Effector memory CD8-positive, alpha-beta T cell (primary cell): ENCODE measurements at places on chromosomes 6 and 20.

GRCh38 chr6:56916849-56917551 lies 37.9 kb upstream of the BEND6 start:
- DNase-seq = no peak

DNA sequence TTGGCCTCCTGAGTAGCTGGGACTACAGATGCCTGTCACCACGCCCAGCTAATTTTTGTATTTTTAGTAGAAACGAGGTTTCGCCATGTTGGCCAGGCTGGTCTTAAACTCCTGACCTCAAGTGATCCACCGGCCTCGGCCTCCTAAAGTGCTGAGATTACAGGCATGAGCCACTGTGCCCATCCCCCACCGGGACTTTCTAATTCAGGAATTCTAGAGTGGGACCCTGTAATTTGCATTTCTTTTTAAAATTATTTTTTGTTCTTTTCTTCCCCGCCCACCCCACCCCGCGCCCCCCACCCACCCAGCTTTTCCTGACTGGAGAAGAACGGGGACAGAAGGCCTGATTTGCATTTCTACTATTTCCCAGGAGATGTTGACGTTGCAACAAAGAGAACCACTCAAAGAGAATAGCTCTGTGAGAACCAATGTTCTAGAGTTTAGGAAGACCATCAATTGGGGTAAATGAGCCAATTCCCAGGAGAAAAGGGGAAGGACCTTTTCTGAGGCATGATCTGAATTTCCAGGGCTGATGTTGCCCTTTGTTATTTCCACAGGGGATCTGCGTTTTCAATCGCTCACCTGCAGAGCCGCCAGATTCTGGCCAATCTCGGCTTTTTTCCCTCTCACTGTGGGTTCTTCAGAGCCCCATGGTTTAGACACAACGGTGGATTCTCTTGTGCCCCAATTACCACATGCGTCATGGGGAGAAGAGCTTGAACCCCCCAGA lies 33.2 kb upstream of the TFAP2C start:
- DNase-seq = no peak

DNA sequence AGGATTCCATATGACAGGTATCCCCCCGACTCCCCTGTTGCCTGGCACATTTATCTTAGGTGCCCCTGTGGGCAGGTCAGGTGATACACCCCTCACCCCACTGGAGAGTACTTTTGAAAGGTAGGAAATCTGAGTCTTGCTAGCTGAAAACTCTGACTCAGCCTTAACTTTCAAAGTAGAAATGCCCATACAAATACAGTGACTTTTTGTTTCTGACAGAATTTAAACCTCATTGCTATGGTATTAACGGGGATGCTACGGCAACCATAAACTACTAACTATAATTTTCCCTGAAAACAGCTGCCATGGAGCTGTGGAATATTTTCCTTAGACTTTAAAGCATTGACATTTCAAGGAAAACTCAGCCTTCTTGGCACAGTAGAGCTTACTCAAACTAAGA lies 536.0 kb downstream of the RFPL4B start:
- no peak for DNase-seq

DNA sequence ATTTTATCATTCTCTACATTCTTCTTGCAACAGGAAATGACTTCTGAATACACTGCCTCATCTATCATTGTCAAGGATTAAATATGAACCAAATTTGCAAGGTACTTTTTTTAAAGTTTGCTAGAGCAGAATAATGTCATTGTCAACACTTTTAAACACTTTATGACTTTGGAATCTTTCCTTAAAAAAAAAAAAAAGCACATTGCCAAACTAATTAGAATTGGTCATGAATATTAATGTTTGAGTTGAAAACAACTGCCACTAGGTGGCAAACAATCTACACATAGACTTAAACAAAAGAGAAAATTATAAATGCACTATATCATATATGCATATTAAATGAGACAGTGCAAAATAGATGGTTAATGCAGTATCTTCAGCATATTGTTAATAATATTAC lies 32.5 kb upstream of the TMEM244 start:
- DNase-seq = no peak

DNA sequence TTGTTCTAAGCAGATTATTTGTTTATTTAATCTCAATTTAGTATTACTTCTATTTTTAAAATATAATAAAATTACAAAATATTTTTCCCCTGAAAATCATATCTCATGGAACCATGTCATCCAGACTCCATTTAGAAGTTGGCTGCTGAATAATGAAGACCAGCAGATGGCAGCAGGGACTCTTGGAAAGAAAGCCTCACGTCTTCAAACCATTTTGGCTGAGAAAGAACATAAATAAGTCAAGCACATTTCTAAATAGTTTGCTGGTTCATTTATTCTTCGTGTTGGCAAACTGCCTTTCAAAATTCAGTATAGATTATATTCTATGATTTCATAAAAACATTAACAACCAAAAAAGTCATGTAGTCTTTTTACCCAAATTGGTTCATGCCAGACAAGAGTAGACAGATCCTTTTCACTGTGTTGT lies 71.7 kb downstream of the RCAN2 start:
- DNase-seq = no peak

- no peak for DNase-seq
These were observed 176.1 kb downstream of the TRIM27 start for GRCh38 chr6:28747631-28748157.

- no peak for DNase-seq
These were observed 10.3 kb downstream of the KIZ start for GRCh38 chr20:21136015-21136732.

- DNase-seq = no peak
These were observed 164.3 kb downstream of the VEGFA start for GRCh38 chr6:43934183-43934802.

DNA sequence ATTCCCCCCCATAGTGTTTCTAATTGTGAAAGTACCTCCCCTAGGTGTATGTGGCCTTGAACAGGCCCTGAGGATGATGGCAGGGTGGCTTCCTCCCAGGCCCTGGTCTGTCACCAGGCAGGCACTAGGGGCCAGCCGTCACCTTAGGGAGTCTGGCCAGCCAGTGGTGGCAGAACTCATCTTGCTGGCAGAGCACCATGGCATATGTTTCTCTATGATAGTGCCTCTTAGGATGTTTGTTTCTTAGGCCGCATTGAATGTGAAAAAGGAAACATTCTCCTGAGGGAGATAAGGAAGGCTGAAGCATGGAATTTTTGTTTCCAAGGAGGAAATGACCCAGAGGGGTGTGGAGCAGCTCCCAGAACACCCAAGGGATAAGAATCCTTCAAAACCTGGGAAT lies 45.2 kb upstream of the KLHL31 start:
- DNase-seq = no peak

DNA sequence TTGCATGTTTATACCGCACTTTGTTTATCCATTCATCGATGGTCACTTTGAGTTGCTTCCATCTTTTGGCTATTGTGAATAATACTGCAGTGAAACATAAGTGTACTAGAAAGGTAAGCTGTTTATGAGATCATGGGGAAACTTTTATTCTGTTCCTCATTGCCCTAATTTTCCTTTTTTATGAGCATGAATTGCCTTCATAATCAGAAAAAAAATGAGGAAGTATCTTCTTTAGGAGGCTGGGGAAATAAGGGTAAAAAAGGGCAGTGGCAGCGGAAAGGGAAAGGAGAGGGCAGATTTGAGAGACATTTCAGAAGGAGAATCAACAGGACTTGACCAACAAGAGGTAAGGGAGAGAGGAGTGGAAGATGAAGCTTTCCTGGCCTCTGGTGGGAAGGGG lies 14.3 kb upstream of the SERINC3 start:
- no peak for DNase-seq

DNA sequence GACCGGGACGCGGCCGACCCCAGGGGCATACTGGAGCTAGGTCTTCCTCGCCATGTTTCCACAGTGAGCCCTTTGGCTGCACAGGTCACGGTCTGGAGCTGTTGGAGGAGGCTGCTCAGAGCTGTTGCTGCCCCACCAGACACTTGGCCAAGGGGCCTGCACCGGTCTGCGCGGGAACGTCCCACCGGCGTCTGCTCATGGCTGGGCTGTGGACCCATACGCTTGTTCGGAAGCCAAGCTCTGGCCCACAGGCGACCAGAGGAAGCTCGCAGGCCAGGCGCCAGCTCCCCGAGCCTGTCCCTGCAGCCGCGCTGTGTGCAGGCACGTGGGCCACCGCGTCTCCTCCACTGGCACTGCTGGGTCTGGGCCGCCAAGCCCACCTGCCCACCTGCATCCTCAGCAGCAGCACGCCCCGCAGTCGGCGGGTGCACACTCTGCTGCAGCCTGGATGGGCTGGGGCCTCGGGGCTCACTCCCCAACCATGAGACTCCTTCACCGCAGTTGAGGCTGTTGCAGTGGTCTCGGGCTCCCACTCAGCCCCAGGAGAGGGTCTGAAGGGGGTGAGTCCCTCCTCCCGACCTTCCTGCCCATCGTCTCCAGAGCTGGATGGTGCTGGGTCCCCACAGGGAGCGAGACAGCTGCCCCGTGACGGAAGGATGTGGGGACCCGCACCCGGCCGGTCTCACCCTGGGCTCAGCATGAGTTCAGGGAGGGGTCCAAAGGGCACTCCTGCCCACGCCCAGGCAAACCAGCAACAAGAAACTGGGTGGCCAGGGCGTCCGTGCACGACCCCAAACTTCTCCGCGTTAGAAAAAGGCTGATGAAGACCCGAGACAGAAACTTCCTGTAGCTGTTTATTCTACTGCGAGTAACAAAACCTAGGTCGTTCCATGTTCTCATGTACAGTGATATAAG lies 15.5 kb upstream of the TCFL5 start:
- DNase-seq = no peak

DNA sequence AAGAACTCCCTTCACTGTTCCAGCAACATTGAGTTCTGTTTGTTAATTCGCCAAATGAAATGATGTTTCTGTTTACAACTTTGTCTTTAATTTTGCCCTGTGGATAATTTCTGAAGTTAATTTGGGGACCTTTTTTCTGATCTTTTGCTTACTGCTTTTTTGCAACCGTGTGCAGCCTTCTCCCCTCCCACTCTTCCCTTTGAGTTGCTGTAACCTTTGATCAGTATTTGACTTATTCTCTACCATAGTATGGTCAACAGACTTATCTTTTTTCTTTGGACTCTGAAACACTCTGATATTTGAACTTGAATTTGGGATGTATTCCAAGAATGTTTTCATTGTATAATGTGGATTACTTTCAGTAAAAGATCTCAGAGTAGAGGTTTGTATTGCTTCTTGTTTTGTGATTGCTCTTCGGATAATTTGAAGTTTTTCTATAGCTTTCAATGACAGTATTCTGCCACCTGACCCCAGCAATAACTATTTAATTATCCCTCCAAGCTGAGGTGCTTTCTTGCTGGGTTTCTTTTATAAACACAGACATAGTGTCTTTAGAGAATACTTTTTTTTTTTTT lies 46.2 kb downstream of the LRRN4 start:
- no peak for DNase-seq

DNA sequence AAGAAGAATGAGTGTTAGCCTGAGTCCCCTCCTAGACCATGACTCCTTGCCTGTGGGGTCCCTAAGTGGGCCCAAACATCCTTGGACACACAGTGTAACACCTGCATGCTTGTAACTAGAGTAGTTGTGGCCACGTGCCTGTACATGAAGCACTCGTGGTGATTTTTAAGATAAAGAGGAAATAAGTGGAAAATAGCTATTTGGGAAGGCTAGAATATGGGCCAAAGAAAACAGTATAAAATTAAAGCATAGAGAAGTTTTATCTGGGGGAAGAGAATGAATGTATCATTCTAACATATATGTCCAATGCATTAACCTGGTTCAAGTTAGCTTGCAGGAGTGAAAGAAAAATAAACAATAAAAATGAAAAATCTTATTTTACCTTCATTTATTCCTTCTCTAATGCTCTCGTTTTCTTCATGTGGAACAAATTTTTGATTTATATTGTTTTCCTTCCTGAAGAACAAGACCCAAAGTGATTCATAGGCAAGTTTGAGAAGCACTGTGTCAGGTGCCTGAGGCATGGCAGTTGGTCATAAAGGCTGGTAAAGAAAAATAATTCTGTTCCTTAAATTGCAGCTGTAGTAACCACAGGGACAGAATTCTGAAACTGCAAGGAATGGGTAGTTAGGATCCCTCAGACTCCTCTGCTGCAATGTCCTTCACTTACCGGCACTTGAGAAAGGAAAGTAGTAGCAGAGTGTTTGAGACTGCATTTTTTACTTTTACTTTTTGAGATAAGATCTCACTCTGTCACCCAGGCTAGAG lies 8.5 kb upstream of the CST3 start:
- no peak for DNase-seq

DNA sequence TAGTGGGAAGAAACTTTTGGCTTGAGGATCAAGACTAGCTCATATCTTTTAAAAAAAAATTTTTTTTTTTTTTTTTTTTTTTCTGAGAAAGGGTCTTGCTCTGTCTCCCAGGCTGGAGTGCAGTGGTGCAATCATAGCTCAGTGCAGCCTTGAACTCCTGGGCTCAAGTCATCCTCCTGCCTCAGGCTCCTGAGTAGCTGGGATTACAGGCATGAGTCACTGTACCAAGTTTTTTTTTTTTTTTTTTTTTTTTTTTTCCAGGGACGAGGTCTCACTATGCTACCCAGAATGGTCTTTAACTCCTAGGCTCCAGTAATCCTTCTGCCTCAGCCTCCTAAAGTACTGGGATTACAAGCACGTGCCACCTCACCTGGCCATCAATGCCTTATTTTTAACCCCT lies 27.9 kb downstream of the GCLC start:
- DNase-seq = no peak

DNA sequence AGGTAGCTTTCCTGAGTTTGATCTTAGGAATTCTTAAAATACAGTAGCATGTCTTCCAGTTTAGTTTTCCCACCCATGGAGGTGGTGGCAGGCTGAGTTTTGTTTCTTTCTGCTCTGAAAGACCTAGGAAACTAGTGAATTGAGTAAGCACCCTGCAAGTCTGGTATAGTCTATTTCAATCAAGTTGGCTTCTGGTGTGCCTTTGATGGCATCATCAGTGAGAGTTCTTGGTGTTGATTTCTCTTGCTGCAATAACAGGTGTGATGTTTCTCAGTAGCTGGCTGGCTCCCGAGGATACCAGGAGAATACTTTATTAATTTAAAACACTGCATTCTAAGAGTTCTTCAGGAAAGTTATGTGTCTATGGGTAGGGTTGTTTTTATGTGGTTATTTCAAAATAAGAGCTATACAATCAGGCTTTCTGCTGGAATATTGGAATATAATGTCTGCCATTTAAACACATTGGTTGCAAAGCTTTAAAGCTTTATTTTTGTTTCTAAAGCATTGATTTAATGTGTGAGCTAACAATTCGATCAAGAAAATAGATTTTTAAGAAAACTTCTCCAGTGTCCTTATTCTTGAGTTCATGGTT lies 19.0 kb downstream of the VAPB start:
- DNase-seq = no peak

DNA sequence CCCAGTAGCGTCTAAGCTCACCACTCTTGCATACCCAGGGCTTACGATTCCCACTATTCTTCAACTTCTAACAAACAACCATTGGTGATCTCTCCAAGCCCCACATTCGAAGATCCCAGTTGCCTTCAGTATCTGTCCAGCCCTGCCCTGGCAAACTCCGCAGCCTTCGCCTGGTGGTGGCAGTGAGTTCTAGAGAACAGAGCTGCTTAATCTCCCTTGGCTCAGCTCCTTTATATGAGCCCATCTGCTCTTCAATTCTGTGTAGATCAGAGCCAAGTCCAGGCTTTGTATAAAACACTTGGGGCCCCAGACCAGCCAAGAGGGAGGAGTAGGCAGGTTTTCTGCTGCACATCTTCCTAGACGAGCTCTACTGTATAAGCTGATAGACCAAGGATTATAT lies 193.3 kb downstream of the PHACTR1 start:
- no peak for DNase-seq

GRCh38 chr6:43714311-43715055 lies 26.9 kb upstream of the MRPS18A start:
- no peak for DNase-seq

GRCh38 chr6:97067045-97067444 lies 142.5 kb downstream of the KLHL32 start:
- DNase-seq = no peak

- peak; percentile 22 for DNase-seq
These were observed 101.5 kb upstream of the ISM1 start for GRCh38 chr20:13119583-13119982.
